ENCODE measurements at places on chromosomes 5 and 9.

DNA sequence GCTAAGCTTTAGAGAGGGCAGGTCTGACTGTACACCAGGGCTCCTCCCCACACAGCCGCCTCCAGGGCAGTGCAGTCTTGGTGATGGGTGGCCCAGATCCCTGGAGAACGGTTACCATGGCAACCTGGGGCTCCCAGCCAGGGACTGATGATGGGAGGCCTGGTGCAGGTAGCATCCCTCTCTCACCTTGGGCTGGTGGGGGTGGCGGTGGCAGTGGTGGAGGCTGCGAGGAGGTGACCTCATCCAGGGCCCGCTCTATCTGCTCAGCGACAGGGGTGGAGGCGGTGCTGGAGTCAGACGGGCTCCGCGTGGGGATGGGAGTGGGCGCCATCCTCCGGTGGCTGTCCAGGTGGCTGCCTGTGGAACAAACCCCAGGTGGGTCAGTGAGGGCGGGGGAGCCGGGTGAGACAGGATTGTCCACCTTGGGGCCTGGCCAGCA is 12.3 kb downstream of the PRR7 start:
- DNase-seq = no peak

DNA sequence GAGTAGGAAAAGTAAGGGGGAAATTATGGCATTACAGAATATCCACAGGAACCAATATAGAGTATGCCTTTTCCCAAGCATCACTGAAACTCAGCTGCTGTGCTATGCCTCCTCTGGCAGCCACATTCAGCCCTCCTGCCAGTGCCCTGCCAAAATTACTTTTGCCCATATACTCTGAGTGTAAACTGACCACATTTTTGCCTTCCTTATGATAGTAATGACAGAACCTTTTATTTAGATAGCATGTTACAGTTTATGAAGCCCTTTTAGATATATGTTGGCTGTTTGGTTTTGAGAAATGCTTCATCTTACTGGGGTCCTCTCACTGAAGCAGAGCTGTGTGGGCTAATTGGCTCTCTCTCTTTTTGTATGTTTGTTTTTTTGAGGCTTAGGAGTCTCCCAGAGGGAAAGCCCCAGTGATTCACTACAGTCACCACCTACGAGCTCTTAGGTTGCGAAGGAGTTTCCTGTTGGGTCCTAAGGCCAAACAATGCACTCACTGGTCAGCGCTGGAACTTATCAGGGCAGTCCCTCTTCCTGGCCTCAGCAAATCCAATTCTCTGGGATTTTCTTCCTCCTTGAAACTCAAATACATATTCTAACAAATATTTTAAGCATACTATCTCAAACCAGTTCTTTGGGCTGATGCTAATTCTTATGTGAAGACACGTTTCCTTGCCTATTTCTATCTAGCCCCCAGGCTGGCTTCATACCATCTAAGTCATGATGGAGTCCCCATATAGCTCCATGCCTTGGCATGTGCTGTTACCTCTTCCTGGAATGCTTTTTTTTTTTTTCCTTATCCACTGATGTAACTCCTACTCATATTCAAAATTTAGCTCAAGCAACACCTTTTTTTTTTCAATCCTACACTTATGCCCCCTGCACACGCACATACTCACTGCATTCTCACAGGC is 3.7 kb downstream of the PHF24 start:
- DNase-seq = no peak

- DNase-seq = no peak
Measured at GRCh38 chr9:134174073-134174449, 9.7 kb upstream of the RNU6ATAC start.

DNA sequence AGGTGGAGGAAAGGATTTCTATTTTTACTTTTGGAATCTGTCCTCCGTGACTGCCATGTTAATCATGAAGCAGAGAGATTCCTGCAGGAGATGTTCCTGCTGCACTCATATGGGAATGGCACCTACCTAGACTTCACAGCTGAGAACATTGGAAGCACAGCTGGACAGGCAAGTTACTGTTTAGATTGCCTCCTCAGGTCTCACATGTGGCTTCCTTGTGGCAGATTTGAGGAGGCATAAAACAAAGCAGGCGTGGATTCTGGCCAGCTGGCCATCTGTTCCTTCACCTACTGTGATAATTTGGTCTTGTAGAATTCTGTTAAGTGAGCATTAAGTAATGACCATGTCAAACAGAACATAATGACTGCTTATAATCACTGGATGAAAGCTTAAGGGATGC is 193.4 kb downstream of the EDIL3 start:
- no peak for DNase-seq

DNA sequence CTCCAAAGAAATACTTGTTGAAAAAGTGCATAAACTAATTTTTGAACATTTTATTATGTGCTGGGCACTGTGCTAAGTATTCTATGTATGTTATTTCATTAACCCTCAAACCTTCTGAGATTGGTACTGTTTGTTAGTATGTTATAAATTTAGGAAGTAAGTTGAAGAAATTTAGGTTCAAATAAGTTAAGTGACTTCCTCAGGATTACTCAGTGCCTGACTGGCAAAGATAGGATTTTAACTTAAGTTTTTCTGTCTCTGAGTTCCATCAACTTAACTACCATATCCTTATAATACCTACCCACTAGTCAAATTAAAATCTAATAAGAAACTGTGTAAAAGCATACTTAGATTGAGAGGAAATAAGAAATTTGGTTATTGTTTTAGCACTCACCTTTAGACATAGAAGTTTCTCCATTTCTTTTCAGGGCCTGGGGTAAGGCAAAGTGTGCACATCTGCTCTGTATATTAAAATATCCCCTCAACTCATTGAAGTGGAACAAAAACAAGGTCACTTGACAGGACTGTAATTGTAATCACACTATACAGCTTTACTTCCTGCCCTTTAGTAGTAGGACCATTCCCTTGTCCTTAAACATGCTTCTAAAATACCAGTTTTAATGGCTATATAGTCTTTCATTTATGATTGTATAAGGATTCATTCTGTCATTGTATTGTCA is 15.2 kb downstream of the TGFBR1 start:
- no peak for DNase-seq

- DNase-seq = no peak
Measured at GRCh38 chr5:172410160-172410559, 44.2 kb downstream of the SH3PXD2B start.

GRCh38 chr9:93138171-93138764 is 4.2 kb upstream of the NINJ1 start:
- DNase-seq = no peak

DNA sequence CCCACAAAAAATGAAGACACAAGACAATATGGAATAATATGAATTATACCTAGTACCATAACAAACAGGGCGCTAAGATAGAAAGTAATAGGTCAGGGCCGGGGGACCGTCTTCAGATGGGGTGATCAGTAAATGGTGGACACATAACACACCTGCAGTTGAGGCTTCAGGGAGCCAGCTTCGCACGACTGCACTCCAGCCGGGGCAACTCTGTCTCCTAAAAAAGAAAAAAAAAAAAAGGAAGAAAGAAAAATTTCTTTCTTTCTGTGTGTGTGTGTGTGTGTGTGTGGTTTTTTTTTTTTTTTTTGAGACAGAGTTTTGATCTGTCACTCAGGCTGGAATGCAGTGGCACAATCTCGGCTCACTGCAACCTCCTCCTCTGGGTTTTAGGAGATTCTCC is 75.0 kb upstream of the HSPA9 start:
- DNase-seq = no peak

- DNase-seq = no peak
Measured at GRCh38 chr5:133129289-133129688, 77.5 kb downstream of the HSPA4 start.

DNA sequence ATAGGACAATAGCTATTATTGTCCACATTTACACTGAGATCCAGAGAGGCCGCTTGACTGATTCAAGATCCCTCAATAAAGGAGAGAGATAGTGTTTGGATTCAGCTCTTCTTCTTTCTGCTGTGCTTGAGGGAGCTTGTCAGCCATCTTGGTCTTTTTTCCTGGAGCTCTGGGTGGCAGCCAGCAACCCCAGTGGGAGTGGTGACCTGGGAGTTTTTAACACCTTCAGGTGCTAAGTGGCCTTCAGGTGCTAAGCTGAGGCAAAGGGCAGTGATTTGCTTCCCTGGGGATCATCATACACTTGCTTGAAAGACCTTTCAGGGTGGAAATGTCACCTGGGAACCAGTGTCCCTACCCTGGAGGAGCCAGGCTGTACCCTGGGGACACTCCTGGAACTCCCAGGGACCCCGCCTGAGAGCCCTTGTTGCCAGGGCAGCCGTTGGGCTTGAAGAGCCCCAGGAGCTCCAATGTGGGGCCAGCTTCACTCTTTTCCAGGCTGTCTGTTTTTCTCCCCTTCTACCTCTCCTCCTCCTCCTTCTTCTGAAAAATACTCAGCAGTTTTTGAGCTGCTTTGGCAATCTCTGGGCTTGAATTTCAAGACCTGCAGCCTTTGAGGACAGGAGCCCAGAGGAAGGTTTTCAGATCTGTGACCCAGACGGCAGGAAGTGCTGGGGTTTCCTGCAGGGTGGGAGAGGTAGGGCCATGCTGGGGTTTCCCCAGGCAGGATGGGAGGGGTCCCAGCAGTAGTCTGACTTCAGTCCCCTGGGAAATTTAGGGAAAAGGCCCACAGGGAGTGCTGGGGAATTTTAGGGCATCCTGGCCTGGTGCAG is 59.7 kb downstream of the FGF18 start:
- no peak for DNase-seq

DNA sequence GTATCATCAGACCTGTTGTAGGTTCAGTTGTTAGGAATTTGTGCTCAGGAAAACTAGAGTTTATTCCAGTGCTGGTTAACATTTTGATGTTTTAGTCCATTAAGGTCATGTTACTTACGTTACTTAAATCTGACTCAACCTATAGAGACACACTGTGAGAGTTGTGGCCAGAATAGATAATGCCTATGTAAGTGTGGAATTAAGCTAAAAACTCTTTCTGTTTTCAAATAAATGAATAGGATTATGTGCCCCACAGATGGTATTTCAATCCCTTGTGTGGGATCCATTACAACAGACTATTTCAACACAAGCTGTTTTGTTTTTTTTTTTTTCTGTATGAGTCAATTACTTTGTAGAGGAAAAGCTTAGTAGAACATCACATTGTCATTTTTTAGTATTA is 68.1 kb downstream of the MEGF10 start:
- no peak for DNase-seq

GRCh38 chr9:72827950-72828731 is 124.7 kb downstream of the ALDH1A1 start:
- no peak for DNase-seq

- no peak for DNase-seq
Measured at GRCh38 chr5:133917785-133918184, 50.6 kb downstream of the C5orf15 start.

Measured in suprapubic skin (tissue), 4 donors.